ENCODE measurements at places on chromosomes 3 and 15.

DNA sequence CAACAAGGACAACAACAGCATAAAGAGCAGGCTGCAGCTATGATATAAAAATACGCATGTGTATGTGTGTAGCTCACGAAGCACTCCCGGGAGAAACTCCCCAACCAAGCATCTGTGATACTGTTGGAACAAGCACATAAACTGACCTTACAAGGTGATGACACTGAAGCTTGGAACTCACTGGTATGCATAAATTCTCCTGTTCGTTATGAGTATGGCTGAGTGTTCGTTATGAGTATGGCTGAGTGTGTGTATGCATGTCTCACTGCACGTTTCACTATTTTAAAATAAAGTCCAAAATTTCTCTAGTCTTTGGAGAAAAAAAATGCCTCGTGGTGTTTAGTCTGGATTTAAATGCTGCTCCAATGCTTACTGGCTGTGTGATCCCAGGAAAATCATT, 256.8 kb downstream of the RORA start:
- DNase-seq: peak; percentile 96

- DNase-seq: no peak
Measured at GRCh38 chr15:67708500-67708899, 116.8 kb upstream of the SKOR1 start.

DNA sequence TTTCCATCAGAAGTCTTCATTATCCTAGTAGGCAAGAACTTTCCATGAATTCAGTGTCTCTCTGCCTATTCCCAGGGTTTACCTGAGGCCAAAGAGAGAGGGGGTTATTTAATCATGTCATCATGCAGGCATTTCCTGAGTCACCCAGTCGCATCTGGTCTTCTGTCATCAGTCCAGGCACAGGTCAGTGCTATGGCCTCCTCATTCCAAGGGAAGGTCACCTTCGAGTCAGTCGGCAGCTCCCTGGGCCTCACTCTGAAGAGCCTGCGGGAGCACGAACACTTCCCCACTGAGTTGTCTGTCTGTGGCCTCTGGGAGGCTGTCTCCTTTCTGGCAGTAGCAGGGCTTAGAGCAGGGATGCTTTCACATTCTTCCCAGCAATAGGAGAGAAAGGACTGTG, 26.2 kb upstream of the LRTM1 start:
- DNase-seq: peak; percentile 98

DNA sequence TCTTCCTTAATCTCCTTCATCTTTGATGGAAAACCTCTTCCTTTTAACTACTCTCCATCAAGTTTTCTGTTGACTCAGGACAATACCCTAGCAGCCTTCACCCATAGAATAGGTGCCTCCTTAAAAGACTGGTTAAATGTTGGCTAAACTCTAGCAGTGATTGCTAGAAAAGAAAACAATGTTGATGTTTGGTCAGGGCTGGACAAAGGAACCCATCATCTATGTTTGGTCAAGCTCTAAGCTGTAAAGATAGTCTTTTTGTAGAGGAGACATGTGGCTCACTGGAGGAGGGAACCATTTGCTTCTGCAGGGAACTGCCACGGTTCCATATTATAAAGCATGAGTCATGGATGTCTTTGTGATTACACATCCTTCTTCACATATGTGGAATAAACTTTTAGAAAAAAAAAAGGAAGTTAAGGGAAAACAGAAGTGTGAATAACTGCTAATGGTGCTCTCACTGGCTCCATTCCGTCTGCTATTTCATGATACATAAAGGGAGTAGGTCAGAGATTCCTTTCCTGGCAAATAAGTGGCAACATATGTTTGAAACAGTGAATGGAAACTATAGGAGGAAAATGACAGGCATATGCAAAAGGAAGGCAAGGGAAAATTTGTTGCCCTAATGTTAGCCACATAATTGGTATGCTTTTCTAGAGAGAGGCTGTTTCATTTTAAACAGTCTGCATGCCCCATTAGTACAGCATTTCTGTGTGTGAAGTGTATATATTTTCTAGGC, 78.2 kb downstream of the CMSS1 start:
- peak; percentile 96 for DNase-seq

DNA sequence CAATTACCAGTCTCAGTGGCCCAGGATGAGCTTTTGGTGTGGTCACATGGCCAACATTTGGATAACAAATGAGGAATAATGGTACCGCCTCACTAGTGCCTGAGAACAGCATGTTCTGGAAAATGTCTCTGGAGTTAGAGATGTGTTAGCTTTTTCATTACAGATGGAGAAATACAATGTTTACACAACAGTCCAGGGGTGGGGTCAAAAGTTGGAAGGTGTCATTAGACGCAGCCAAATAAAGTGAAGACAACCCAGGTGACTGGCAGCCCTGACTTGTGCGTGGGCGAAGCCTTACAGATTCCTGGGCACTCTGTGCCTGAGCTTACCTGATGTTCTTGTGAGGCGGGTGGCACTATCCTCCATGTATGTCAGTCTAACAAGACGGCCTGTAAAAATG, 12.8 kb downstream of the IL17RB start:
- DNase-seq: no peak

GRCh38 chr15:63999177-63999576, 47.1 kb downstream of the DAPK2 start:
- DNase-seq: peak; percentile 44

DNA sequence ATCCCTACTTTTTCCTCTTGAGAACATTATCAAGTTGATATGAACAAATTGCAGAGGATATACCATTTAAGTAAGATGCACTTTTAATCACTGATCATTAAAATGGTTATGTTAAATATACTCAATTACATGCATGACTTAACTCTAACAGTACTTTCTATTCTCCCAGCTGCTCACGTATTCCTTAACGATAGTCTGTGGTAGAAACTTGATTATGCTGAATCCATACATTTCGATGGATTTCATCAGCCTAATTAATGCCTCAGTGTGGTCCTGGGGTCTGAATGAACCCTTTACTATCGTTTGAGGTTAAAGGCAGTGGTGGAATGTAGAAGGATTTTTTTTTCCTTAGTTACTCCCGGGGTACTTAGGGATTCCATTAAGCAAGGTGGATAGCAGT, 18.6 kb downstream of the SOX2 start:
- no peak for DNase-seq

DNA sequence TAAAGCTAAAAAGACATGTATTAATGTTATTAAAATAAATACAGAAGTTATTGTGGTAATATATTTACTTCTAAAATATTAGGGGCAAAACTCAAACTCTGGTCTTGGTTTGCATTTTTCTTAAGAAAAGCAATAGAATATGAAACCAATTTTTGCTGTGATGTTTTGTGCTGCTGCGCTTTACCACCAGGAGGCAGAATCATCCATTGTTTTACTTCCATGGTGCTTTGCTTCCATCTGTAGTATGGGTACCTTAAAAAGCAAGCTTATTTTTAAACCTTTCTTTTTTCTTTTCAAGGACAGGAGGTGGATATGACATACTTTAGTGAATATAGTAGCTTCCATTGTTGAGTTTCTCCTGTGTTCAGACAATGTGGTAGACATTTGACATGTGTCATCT, 46.6 kb upstream of the MRPL3 start:
- peak; percentile 4 for DNase-seq

DNA sequence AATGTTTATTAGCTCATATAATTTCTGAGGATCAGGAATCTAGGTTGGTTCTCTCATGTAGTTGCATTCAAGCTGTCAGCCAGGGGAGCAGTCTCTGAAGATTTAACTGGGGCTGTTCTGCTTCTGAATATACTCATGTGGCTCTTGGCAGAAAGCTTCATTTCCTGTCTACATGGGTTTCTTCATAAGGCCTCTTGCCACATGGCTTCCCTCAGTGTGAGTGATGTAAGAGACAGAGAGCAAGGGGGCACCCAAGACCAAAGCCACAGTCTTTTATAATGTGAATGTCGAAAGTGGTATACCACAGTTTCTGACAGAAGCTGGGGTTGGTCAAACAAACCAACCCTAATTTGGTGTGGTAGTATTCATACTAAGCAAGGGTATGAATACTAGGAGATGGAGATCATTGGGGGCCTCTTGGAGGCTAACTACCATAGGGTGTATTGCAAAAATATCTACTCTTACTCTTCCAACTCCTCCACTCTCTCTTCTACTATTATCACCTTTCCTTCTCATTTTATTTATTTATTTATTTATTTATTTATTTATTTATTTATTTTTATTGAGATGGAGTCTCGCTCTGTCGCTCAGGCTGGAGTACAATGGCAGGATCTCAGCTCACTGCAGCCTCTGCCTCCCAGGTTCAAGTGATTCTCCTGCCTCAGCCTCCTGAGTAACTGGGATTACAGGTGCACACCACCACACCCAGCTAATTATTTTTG, 123.8 kb downstream of the B3GALNT1 start:
- peak; percentile 7 for DNase-seq

DNA sequence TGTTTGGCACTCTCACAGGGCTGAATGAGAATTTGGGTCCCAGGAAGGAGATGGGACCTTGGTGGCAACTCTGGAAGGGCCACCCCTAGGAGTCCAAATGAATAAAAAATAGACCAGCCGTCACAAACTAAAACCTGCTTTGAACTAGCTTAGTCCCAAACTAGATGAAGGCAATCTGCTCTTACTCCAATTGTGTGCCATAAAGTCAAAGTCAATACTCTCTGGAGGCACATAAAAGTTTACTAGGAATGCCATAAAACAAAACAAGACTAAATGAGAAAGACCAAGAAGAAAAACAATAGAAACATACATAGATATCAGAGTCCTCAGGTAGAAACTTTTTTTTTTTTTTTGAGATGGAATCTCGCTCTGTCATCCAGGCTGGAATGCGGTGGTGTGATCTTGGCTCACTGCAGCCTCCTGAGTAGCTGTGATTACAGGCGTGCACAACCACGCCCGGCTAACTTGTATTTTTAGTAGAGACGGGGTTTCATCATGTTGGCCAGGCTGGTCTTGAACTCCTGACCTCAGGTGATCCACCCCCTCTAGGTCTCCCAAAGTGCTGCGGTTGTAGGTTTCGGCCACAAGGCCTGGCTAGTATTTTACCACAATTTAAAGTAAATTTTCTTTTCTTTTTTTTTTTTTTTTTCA, 8.1 kb downstream of the GOLGA6L2 start:
- DNase-seq: no peak

GRCh38 chr15:43440721-43441281, 52.2 kb downstream of the TP53BP1 start:
- peak; percentile 98 for DNase-seq

- DNase-seq: no peak
Measured at GRCh38 chr3:57464801-57465200, 79.3 kb downstream of the DNAH12 start.

DNA sequence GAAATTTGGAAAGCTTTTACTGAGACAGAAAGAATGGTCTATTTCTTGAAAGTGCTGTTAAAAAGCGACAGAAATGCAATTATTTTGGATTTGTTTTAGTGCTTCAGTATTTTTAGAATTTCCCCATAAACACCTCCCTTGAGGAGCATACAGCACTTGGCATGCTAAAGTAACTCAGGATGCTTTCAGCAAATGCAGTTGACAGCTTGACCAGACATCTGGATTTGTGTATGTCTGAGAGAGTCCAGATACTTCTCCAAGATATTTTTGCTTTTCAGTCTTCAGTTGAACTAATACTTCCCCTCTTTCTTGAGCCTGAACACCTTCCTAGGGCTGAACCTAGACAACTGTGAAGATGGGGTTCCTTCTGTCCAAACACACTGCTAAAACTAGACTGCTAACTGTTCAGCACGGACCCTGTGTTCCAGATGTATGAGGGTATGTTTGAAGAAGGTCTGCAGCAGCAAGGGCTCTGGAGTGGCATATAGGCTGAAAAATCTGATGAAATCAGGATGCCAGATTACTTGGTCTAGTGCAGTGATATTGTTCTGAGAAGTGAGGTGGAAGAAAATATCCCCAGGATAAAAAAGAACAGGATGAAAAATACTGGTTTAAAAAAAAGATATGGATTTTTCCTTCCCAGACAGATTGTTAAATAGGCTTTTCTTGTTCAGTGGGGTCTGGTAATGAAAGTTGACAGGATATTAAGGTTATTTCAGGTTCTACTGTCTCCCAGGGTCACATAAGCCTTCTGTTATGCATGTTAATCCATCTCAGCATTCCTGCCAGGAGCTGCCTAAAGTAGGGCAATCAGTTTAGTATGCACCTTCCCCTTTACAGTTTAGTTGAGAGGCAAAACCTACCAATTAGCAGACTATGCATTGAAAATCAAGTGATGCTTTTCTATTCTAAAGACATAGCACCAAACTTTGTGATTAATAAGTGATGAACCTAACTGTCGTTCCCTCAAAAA, 516.9 kb upstream of the TBL1XR1 start:
- DNase-seq: no peak

- no peak for DNase-seq
Measured at GRCh38 chr3:76673171-76673570, 366.7 kb upstream of the ROBO2 start.

DNA sequence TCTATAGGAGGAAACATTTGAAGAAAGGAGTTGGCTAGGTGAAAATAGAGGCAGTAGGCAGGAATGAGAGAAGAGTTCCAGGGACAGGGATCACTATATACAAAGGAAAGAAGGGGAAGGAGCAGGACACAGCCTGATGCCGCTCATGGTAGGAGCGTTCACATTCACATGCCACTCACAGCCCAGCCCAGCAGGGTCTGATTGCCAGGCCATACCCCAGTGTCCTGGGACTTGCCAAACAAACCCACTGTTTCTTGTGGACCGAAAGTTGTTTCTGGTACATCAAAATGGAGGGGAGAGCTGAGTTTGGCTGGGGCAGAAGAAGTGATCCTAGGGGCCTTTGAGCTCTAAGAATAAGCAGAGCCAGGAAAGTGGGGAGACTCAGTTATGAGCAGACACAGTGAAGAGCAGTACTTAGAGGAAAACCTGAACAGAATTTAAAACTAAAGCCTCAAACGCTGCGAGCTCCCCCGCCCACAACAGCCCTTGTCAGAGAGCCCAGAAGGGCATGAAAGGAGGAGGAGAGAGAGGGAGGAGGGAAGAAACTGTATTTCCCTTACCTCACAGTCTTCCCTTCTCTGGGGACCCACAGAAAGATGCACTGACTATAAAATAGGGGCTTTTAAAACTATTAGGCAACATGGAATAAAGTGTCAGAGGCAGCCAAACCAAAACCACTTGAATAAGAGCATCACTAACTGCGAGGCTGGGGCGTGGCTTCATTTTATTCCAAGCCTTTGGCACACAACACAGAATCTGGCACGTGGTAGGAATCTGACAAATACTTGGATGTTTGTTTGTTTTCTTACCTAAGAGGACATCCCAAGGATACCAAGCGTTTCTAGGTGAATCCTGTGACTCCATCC, 129.0 kb downstream of the RPL22L1 start:
- peak; percentile 73 for DNase-seq
